ENCODE measurements at places on chromosomes 5 and 9. TPM values are rescaled to one million over a fixed set of nuclear protein-coding genes. Genes with fewer than 3 reads are reported as not detected.

The GRM6 gene
- not detected for total RNA-seq

The LECT2 gene
- not detected for total RNA-seq

The ECSCR gene
- total RNA-seq = not detected

The CMYA5 gene
- total RNA-seq = 0.11 TPM

The GADD45G gene
- not detected for total RNA-seq

The DCAF10 gene
- total RNA-seq = 10.6 TPM

The CLTA gene
- total RNA-seq = 362 TPM

The FIBCD1 gene
- total RNA-seq = 0.26 TPM

- DNase-seq = no peak
These were observed 5.1 kb upstream of the PTBP3 start for GRCh38 chr9:112338561-112338960.

GRCh38 chr9:123924727-123925126 is 5.2 kb downstream of the DENND1A start:
- no peak for DNase-seq

GRCh38 chr9:75378036-75378435 is 289.7 kb downstream of the OSTF1 start:
- peak; percentile 5 for DNase-seq

GRCh38 chr5:171821286-171821685 is 35.7 kb downstream of the SMIM23 start:
- no peak for DNase-seq

GRCh38 chr9:126336736-126337325 is 10.2 kb downstream of the MVB12B start:
- no peak for DNase-seq

DNA sequence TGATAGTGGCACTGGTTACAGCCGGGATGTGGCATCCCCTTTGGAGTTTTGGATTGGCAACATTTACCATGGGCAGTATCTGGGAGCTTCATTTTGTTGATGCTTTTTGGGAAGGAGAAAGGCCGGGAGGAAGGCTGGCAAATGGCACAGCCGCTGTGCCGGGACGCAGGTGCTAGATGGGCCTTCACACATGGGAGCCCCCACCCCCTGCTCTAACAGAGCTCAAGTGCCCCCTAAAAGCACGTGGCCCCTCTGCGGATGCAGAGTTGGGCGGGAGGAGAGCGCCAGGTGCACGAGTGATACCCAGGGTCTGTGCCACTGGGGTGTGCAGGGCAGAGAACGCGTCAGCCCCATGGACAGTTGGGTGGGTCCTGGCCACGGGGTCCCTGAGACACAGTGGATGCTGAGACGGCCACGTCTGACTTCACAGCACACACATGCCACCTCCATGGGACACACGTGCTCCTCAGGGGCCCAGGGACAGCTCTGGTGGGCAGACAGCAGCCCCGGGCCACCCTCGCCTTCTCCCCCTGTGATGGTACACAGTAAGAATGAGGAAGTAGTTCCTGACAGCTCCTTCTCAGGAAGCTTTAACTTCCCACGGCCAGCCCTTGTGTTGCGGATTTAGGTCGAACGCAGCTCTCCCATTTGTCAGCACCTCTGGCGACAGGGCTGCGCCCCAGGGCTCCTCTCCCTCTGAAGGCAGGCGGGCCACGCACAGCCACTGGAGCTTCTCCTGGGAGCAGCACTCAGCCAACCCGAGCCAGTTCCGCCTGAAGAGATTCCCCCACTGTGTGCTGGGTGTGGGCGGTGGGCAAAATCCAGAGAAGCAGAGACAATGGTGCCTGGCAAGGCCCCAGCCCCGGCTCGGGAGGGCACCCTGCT is 10.8 kb downstream of the SLC9A3 start:
- DNase-seq = no peak

DNA sequence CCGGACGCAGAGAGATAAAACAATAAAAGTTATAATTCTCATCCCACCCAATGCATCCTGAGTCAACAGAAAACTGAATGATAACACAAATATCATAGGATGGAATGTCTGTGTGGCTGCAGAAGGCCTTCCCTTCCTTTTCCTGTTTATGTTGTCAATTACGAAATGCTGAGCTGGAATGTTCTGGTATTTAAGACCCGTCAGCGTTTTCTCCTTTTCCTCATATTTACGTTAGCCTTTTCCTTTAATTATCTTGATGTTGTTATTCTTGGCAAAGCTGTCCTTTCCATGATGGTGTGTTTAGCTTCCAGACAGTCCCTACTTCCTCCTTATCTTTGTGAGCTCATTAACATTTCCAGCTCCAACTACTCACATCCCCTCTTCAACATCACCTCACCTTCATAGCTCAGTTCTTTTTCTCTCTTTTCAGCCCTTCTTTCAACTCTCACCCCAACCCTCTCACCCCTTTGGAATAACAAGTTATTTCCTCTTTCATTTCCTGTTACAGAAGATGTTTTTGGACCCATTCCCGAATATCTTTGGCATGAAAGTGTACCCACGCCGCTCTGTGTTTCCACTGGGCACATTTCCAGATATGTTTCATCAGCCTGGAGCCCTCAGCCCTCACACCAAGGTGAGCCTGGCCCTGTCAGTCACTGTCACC is 221.6 kb downstream of the NR2F1-AS1 start:
- no peak for DNase-seq

- no peak for DNase-seq
These were observed 25.8 kb downstream of the AFAP1L1 start for GRCh38 chr5:149297340-149298025.

- no peak for DNase-seq
These were observed 132.0 kb downstream of the CRB2 start for GRCh38 chr9:123487944-123488548.

GRCh38 chr5:29702875-29703274 is 1490.6 kb upstream of the CDH6 start:
- DNase-seq = no peak

DNA sequence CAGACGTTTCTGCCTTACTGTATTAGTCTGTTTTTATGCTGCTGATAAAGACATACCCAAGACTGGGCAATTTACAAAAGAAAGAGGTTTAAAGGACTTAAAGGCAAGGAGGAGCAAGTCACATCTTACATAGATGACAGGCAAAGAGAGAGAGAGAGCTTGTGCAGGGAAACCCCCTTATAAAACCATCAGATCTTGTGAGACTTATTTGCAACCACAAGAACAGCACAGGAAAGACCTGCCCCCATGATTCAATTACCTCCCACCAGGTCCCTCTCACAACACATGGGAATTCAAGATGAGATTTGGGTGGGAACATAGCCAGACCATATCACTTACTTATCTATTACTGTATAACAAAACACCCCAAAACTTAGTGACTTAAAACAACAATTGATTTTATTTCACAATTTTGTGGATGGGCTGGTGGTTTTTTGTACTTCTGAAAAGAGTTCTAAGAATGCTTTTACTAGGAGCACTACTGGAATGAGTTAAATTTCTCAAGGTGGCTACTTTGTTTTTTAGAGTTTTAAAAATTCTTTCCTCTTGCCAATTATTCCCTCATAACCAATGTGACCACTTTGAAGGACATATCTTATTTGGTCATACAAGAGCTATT is 10.3 kb downstream of the RUSC2 start:
- DNase-seq = no peak

- no peak for DNase-seq
These were observed 26.5 kb downstream of the WNK2 start for GRCh38 chr9:93210324-93210973.
